HCEC 1CT (cell line): ENCODE measurements at places on chromosomes 1 and 21.

GRCh38 chr1:63069214-63069613, 253.2 kb upstream of the FOXD3 start:
- DNase-seq: no peak

DNA sequence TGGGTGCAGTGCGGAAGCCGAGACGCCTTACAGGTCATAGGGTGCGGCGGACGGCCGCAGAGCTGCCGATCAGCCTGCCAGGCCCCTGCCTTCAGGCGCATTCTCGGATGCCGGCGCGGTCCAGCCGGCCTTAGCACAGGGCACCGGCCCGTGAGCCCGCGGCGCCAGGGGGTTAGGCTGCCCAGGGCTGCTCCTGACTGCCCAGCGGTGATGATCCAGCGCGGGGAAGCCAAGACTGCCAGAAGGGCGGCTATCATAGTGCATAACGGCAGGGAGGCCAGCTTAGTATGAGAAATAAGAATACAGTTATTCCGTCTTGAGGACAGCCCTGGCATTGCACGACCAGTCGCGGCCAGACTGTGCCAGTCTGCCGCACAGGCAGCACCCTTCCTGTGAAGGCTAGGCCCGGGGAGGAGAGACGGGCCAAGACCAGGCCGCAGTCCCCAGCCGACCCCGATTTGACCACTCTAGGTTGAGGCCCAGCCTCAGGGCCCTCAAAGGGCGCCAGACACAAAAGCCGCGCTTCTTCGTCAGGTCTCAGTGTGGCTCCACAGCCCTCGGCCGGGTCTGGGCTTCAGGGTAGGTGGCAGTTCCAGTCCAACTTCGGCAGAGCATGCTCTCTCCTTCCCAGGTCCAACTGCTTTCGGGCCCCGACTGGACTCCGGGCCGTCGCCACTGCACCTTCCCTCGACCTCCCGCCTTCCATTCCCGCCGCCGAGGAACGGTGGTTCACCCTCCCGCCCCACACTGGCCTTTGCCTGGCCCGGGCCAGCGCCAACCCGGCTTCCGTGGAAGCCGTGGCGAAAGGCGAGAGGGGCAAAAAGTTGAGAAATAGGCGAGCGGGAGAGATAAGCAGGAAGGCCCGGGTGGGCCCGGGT, 829 bp downstream of the ALX3 start:
- no peak for DNase-seq

DNA sequence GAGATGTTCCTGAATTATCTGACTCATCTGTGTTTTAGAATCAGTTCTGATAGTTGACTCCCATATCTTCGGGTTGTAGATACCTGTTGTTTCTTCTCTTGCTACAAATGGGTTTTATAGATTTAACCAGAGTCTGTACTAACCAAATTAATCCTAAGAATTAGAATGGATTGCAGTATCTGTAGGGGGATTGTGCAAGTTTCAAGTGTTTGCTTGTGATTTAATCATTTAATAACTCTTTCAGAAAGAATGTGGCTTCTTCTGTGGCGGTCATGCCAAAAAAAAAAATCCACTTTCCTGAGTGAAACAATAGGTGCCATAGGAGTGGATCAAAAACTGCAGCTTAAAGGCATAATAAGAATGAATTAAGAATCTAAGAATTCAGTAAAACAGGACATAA, 9.4 kb downstream of the IPO9 start:
- DNase-seq: no peak

- DNase-seq: no peak
These were observed 103.2 kb downstream of the DMRTB1 start for GRCh38 chr1:53562291-53562980.

DNA sequence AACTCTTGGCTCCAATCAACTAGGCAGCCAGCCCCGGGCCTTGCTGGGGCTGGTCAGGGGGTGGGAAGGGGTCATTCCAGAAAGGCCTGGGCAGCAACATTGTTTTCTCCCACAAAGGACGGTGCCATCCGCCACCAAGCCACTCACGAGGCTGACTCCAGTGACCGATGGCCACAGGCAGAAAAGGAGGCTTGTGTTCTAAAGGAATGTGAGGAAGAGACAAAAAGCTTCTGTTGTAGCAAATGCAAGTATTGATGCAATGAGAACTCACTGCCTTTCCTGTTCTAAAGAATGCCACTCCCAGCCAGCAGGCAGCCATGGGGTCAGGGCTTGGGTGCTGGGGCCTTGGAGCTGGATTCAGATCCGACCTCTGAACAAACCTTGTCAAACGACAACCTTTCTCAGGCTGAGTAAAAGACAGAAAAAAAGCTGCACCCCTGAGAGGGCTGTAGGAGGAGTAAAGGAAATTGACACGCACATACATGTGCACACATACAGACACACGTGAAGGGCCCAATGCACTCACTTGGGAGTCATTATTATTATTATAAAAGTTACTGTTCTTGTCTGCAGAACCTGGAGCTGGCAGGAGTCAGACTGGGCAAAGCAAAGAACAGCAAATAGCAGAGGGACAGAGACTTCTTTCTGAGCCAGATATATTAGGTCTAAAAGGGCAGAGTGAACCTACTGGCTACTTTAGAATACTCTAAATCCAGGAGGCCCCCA, 13.9 kb upstream of the PRMT2 start:
- no peak for DNase-seq

DNA sequence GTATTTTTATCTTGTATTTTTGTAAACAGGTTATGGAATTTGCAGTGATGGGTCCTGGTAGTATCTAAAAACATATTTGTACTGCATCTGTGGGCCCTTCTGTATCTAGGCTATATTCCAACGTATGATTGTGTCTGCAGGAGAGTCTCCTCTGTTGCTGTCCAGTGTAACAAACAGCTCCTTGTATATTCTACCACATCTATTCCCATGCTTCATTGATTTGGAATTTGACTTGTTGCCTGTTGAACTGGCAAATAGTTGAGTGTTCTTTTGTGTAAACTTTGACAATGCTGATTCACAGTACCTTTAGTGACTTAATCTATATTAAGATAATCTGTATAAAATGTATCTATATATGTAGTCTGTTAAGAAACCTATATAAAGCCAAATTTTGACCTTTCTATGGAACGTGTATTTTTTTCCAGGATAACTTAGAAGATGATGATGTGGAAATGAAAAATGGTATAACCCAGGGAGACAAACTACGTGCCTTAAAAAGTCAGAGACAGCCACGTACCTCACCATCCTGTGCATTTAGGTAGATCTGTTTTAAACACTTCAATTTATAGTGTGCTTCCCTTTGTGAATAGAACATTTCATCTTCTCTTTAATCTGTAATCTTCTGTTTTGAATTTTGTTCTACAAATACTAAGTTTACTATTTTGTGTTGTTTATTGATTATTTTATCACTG, 43.4 kb upstream of the GPR88 start:
- DNase-seq: peak; percentile 17

- no peak for DNase-seq
These were observed 44.3 kb upstream of the ERRFI1 start for GRCh38 chr1:8070381-8070811.

- DNase-seq: no peak
These were observed 17.5 kb downstream of the ZMYM4 start for GRCh38 chr1:35285771-35286606.

DNA sequence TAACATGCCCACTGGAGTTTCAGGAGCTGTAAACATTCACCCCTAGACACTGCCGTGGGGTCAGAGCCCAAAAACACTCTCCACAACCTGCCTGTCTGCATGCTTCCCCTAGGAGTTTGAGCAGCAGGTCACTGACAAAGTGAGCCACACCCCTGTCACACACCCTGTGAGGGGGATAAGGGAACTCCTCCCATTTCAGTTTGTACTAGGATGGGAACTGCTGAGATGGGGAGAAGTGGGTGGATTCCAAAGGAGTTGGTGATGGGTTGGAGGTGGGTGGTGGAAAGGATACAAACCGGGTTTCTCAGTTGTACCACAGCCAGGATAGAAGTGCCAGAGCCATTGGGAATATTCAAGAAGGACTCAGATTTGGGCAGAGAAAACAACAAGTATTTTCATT, 140.2 kb downstream of the MIS18A start:
- DNase-seq: no peak
